Stimulated activated CD4-positive, alpha-beta T cell treated with anti-CD3 and anti-CD28 coated beads, TNF-alpha, amount 100 ng/mL, for 1 hour (primary cell): ENCODE measurements at places on chromosomes 1 and 21.

DNA sequence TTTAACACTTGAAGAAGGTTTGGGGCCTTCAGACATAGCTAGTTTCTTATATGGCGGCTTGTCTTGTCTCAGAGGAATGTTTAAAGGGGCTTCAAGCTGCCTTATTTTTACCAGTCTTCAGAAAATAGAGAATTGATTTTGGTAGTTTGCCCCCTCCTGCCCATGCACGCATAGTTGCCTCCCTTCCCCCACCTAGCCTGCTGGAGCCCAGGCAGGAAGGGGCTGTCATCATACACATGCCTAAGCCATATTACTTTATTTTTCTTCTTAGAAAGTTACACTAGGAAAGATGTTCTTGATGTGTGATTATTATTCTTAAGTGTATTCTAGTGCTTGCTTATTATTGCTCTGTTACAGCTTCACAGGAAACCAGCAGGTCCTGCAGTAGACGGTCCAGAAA is 18.3 kb downstream of the PBX1 start:
- no peak for DNase-seq

- DNase-seq: no peak
These were observed 406.2 kb downstream of the TGFB2 start for GRCh38 chr1:218751208-218751948.

- no peak for DNase-seq
These were observed 149.0 kb downstream of the IGSF21 start for GRCh38 chr1:18256282-18257235.

- no peak for DNase-seq
These were observed 6.3 kb upstream of the GOLT1A start for GRCh38 chr1:204219971-204220616.

DNA sequence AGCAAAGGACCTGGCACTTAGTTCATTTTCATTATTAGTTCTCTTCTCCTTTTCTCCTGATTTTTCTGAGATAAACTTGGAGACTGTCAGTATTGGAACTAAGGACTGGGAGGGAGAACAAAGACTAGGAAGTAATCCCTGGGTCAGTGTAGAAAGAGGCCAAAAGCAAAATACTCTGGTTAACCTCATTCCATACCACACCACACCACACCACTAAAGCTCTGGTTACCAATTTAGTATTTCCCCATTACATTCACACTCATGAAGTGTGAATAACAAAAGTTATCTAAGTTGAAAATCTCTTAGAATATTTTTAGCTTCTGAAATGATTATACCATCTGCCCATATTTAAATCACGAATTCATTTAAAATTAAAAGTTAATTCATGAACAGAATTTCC is 68.9 kb upstream of the DMRTA2 start:
- DNase-seq: no peak

- no peak for DNase-seq
These were observed 407.4 kb downstream of the NTNG1 start for GRCh38 chr1:107548276-107548675.

- no peak for DNase-seq
These were observed 21.5 kb downstream of the BCL9 start for GRCh38 chr1:147562819-147563218.

- no peak for DNase-seq
These were observed 47.9 kb upstream of the PRKACB start for GRCh38 chr1:84096176-84096575.

DNA sequence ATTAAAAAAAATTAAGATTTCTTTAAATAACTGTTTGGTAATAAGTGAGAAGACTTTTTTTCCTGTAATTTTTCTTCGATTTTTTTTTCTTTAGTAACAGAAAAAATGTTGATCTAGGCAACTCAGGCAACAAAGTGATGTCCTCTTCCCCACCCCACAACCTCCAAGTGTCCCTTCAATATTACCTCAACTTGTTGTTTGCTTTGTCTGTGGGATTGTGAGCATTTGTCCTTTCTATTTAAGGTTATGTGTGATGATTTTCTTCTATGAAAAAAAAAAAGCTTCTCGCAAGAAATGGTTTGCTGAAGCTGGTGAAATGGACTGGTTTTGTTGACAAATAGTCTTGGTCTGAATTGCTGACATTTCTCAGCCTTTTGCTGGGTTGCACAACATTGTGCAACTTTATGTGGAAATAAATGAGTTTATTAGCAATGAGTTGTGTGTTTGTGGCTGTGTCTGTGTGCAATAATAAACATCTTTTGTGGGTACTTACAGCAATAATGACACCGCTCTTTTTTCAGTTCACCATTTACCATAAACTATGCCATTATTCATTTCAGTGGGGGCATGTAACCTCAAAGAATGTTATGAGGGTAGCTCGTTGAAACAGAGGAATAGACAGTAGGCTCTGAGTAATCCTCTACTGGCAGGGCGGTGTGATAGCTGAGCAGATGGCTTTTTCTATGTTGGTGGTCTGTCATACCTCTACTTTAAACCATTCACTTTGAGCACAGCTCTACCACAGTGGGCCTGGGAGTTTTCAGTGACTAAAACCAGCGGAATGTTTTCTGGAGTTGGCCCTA is 218.4 kb downstream of the HLX start:
- no peak for DNase-seq
